ENCODE measurements at places on chromosomes 5 and 9. TPM values are rescaled to one million over a fixed set of nuclear protein-coding genes. Genes with fewer than 3 reads are reported as not detected.

Gene LHX3
- total RNA-seq: not detected

Gene CTNND2
- 0.46 TPM for total RNA-seq

Gene DRD1
- total RNA-seq: 0.14 TPM

Gene OR1B1
- total RNA-seq: not detected

Gene ADAMTS6
- 14.4 TPM for total RNA-seq

Gene IFNB1
- total RNA-seq: not detected

Gene TMCO6
- total RNA-seq: 6.6 TPM

Gene ARID3C
- not detected for total RNA-seq

Gene PHF19
- 30.8 TPM for total RNA-seq

Gene IGFBPL1
- total RNA-seq: 2.7 TPM

Gene IDNK
- total RNA-seq: 5.2 TPM

Gene GRXCR2
- not detected for total RNA-seq

Gene CDC25C
- total RNA-seq: not detected

Gene SV2C
- total RNA-seq: 0.05 TPM

Gene OR1J4
- not detected for total RNA-seq

Gene IFNA13
- total RNA-seq: not detected

Gene UBAC1
- 34.1 TPM for total RNA-seq

Gene PCDHA2
- 0.14 TPM for total RNA-seq
